ENCODE measurements at places on chromosomes 6 and 20. TPM values are rescaled to one million over a fixed set of nuclear protein-coding genes. Genes with fewer than 3 reads are reported as not detected.

EPHA7 gene
- total RNA-seq = not detected

VIP gene
- total RNA-seq = not detected

EMILIN3 gene
- total RNA-seq = 0.51 TPM

HLA-DRA gene
- total RNA-seq = not detected

SLC16A10 gene
- total RNA-seq = 14.2 TPM

RBPJL gene
- not detected for total RNA-seq
